ENCODE measurements at places on chromosomes 6 and 20.

DNA sequence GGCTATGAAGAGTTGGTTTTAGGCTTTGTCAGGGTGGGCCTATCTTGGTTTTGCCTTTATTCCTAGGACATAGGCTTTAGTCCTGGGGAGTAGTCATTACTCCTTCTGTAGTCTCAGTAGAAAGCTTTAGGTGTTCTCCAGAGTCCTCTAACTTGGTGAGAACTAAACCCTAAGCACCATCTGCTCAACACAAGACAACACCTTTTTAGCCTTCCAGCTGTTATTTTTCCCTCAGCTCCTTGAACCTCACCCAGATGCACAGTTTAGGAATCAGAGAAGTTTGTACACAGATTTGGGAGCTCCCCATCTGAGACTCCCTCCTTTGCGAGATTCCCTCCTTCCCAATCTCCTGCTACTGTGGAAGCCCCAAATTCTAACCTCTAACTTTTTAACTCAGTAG is 141.3 kb downstream of the QRSL1 start:
- DNase-seq = no peak

GRCh38 chr6:106569428-106569827 is 59.9 kb downstream of the RTN4IP1 start:
- no peak for DNase-seq

- peak; percentile 58 for DNase-seq
Measured at GRCh38 chr20:25081065-25081729, 744 bp downstream of the VSX1 start.

DNA sequence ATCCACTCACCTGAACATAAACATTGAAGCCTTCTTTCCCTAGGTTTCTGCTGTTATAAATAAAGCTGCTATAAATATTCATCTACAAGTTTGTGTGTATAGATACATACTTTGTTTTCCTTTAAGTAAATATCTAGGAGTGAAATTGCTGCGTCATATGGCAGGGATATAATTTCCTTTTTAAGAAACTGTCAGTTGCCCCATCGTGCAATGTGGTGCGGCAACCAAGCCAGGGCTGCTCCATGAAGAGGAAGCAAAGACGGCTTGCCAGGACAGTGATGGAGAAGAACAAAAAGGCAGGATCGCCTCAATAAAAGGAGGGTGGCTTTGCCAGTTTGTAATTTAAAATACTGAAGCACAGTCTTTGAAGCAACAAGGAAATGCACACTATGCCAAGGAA is 36.6 kb downstream of the CITED2 start:
- no peak for DNase-seq

DNA sequence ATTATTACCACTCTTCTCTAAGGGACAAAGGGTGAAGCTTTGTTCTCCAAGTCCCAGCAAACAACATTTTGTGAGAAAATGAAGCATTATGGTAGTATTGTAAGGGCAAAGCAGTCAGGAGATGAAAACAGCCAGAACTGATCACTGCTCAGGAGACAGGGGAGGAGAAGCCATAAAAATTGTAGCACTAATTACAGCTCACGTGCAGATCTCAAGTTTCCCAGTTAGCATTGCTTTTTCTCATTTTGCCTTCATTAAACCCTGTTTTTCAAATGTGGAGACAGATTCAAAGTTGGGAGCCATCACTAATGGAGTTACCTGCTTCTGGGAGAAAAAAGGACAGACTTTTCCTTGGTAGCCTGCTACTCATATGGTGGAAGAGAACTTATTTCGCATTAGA is 210.9 kb upstream of the PDE10A start:
- no peak for DNase-seq

DNA sequence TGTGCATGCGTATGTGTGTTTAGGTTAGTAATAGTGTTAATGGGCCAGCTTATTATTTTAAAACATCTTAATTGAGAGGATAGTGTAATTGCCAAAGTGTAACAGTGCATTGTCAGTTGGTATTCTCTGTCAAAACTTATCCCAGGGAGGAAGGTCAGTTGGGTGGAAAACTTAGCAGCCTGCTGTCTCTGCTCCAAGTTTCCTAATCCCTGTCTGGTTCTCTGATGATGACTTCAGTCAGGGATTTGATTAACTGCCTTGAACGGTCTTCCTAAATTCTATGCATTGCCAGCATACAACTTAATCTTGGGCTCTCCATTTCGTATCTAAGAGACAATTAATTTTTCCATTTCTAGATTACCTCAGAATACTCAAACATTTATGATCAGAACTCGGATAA is 51.1 kb downstream of the L3MBTL3 start:
- no peak for DNase-seq

DNA sequence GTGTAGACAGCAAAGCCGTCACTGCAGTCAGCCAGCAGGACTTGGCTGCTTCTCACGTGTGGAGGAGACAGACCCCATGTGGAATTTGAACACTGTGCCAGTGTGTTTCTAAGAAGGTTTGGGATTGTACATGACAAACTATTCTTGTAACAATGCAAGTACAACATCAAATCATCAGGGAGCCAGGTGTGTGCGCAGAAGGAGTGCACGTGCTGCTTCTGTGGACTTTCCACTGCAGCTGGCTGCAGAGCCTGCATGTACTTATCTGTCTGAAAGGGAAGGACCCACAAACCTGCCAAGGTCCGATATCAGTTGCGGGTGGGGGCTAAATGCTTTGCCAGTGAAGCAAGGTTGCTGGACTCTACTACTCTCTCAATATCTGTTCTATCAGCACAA is 211.6 kb downstream of the WDR27 start:
- peak; percentile 72 for DNase-seq

- no peak for DNase-seq
Measured at GRCh38 chr6:92174398-92175073, 1244.8 kb downstream of the EPHA7 start.
